ENCODE measurements at places on chromosomes 4 and X. TPM values are rescaled to one million over a fixed set of nuclear protein-coding genes. Genes with fewer than 3 reads are reported as not detected.

The CFAP99 gene
- not detected for total RNA-seq

DNA sequence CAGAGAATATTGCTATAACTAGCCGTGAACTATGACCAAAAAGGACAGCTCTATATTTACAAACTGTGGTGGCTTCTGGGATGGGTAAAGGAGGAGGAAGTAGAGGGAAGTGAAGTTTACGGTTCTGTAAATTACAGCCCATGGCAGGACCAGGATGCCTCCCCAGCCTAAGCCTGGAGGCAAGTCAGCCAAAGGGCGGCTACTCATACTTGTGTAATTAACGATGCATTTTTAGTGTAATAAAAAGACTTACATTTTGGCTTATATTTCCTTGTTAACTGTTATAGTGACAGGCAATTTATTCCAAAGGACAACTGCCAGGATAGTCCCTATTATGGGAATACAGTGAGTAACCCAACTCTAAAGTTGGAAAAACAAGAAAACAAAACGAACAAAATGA is 139.9 kb upstream of the OTUD4 start:
- no peak for DNase-seq

- DNase-seq = peak; percentile 47
Measured at GRCh38 chrX:22748093-22748999, 251.4 kb upstream of the DDX53 start.

DNA sequence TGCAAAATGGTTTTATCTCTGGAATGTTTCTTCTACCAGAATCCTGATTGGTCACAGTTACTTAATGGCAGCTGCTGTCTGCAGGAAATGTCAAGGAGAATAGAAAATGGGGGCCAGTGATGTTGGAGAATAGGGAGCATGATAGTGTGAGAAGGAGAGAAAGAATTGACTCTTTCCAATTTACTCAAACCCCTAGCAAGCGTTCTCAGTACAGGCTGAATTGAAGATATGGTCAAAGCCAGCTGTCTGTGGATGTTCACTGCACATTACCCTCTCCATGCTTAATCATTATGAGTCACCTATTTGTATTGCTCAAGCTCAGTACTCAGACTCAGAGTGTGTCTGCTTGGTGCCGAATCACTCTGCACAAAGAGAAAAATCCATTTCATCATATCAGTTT is 57.8 kb upstream of the FAM47B start:
- DNase-seq = peak; percentile 31

- DNase-seq = peak; percentile 55
Measured at GRCh38 chrX:3550160-3550751, 163.2 kb downstream of the PRKX start.

The BEX2 gene
- 2.6 TPM for total RNA-seq
